LoVo (cell line): ENCODE measurements at places on chromosomes 7 and 10.

GRCh38 chr7:17467386-17467945 is 169.0 kb downstream of the AHR start:
- DNase-seq = no peak

- DNase-seq = peak; percentile 49
Measured at GRCh38 chr7:115851291-115851690, 179.3 kb downstream of the TFEC start.

DNA sequence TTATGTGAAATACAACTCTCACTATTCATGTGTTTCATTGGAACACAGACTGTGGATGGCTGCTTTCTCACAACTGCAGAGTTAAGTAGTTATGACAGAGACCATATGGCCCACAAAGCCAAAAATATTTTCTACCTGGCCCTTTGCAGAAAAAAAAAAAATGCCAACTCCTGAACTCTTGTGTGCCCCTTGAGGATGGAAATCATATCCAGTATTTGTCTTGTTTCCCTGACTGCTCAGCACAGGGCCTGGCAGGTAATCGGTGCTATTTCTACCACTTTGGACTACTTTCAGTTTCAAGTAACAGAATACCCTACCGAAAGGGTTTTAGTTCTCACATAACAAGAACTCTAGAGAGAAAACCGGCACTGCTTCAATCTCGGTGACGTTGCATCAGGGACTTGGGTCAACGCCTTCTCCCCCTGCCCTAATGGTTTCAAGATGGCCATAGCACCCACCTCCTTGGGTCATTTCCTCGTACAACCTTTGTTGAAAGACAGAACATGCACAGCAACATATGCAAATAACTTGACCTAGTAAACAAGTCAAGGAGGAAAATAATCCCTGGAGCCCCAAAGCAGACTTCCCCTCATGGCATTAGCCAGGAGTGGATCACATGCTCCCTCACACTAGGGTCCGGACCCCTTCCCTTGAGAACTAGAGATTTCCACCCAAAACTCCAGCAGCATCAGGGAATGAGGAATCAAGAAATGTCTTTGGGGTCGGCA is 11.8 kb upstream of the GPNMB start:
- peak; percentile 11 for DNase-seq

DNA sequence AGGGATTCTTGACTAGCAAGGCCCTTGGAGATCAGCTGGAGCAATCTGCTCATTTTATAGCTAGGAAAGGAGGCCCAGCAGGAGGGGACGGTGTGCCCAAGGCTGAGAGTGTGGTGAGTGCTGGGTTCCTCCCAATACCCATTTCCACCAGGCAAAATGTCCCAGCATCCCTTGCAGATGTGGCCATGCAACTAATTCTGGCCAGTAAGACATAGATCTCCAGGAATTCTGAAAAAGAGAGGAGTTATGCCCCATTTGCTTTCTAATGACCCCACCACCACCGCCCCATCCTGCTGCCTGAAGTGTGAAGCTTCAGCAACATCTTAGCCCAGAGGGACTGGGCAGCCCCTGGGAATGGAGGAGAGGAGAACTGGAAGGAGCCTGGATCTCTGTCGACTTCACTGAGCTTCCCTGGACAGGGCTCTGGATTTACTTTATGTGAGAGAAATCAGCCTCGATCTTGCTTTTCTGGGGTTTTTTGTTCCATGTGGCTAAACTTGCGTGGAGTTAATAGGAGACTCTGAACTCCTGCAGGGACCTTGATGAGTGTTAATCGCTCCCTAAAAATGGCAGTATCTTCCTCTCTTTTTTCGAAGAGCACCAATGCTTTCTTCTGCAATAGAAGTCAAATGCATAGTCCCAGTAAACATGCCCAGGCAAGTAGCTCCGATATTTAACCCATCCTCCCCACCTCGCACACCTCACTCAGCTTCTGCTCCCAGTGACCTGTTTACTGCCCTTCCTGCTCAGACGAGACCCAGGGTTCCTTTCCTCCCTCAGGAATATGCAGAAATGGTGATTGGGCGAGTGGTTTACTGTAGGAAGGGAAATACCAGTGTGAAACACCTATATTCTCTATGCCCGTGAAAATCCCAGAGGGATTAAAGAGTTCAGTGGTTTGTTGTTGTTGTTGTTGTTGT is 127.5 kb upstream of the GPR26 start:
- peak; percentile 11 for DNase-seq

GRCh38 chr10:35448687-35449662 is 112.7 kb downstream of the CCNY start:
- DNase-seq = peak; percentile 14

DNA sequence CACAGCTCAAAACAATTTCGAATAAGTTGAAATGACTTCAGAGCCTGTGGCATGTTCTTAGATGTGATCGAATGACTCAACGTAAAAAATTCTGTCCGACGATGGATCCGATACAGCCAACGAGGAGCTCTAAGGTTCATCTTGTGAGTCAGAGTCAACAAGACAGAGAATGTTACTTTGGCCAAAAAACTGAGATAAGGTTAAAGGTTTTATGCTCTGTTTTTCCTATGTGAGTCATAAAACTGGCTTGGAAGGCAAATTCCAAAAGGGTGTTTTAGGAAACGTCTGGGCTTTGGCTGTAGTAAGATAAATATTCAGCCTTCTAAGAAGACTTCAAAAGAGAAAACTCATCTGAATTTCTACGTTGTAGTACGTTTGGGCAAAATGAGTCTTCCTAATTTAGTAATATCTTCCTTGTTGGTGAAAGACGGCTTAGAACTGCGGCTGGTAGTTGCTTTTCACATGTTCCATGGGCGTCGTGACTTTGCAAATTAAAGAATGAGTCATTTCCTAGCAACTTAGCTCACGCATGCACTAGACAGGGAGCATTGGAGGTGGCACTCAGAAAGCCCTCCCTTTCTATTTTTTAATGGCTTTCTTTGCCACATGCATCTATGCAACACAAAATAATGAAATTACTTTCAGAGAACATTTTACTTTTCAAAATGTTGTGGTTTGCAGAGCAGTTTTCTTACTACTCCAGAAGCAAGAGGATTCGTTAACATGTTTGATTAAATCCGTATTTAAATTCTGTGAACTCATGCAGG is 28.2 kb downstream of the PFKP start:
- peak; percentile 89 for DNase-seq

- DNase-seq = no peak
Measured at GRCh38 chr7:90312745-90313144, 8.4 kb downstream of the FAM237B start.

DNA sequence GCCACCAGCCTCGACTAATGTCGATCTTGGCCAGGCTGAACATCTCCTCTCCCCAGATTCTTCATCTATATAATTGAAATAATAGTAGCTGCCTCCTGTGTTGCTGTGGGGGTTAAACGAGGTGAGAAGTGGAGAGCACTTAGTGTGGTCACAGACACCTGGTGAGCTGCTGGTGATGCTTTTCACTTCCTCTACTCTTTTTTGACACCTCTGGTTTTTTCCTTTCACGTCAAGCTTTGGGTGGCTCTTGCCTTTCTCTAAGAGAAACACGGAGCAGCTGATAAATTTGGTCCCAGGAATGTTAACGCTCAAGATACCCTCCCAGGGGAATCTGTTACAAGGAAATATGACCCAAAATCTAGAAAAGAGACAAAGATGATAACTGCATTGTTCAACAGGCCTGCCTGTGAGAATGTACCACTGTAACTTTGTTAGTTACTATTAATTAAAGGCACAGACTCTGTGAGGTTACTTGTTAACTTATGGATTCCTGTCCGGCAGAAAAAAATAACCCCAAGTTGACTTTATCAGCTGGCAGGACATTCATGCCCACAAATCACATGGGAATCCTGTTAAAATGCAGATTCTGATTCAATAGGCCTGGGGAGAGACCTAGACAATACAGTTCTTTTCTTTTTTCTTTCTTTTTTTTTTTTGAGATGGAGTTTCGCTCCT is 9.5 kb upstream of the NPFFR1 start:
- no peak for DNase-seq

DNA sequence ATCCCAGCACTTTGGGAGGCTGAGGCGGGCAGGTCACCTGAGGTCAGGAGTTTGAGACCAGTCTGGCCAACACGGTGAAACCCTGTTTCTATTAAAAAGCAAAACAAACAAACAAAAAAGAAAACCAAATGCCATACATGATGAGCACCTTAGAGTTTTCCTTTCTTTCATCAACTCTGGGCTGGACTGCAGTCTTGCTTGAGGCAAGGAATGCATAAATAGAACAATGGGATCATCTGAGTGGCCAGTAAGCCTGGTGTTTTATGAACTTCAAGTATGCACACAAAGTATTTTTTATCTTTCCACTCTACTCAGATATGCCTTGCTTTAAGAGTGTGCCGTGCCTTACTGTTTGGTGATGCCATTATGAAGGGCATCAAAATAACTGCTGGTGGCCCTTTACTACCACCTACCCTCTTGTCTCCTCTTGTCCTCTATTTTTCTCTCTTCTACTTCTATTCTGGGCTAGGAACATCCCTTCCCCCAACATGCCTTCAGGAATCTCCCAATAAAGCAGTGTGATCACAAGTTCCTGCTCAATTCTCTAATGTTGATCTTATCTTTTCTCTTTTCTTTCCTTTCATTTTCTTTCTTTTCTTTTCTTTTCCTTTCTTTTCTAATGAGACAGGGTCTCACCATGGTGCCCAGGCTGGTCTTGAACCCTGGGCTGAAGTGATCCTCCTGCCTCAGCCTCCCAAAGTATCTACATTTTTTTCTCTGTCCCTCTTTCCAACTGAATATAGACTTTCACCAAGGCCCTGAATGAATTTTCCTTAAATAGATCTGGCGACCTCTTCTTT is 10.2 kb downstream of the SCD start:
- DNase-seq = no peak

- DNase-seq = no peak
Measured at GRCh38 chr10:91049296-91049987, 128.6 kb upstream of the ANKRD1 start.

DNA sequence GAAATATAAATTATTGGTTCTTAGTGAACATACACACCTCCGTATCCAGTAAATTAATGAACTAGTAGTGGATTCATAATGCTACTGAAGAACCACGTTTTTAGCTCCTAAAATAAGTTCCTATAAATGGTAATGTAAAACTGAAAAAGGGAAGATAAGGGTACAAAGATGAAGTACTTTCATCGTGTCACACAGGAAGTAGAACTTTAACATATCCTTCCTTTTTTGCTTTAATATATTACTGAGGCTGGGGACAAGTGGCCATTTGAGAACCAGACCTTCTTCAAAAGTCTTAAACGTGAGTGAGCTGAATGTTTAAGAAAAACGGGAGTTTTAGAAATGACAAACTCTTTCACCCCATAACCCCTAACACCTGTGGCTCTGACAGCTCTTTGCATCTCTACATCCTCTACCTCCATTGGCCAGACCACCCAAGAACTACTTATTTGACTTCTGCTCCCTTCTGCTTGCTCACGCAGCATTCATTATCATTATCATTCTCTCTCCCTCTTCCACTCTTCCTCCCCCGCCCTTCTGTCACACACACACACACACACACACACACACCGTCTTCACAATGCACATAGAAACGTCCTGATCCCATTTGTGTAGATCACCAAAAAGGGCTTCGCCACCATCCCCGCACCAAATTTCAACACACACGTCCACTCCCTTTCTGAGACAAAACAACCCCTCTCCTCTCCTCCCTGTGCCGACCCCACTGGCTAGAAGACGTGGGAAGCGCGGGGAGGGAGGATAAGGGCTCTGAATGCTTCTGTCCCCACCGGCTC is 677 bp downstream of the SKAP2 start:
- DNase-seq = no peak

- DNase-seq = no peak
Measured at GRCh38 chr10:30758338-30758737, 128.8 kb upstream of the LYZL2 start.

DNA sequence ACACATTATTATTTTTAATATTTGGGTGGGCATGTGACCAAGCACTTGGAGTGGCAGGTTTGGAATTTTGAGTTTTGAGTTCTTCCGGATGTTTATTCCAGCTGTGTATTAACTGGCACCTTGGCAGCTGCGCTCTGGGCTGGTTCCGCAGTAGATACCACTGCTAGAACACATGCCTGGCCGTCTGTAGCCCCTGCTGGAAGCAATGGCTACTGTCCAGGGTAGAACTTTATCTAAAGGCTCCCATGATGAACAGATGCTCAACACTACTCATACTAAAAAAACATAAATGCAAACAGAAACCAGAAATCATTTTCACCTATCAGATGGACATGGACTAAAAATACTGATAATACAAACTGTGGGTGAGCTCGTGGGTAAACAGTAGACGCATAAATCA is 19.4 kb upstream of the SH3PXD2A start:
- no peak for DNase-seq

- no peak for DNase-seq
Measured at GRCh38 chr7:81492240-81492639, 277.6 kb downstream of the HGF start.

DNA sequence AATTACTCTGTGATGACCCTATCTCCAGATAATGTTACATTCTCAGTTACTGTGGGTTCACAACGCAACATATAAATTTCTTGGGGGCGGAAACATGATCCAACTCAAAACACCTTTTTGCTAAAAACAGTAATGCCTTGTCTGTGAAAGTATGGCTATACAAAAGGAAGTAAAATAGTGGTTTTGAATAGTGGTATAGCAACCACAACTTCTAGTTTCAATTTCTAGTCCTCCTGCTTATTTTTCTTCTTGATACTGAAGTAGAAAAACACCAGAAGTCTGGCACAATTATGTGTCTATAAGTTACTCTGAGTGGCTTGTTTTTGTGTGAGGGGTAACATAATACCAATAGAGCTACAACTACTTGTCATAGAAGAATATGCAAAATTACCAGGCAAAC is 21.5 kb upstream of the ZNF800 start:
- no peak for DNase-seq

GRCh38 chr10:1173091-1173490 is 116.9 kb downstream of the WDR37 start:
- no peak for DNase-seq

GRCh38 chr7:2633538-2634266 is 1.9 kb downstream of the TTYH3 start:
- no peak for DNase-seq

DNA sequence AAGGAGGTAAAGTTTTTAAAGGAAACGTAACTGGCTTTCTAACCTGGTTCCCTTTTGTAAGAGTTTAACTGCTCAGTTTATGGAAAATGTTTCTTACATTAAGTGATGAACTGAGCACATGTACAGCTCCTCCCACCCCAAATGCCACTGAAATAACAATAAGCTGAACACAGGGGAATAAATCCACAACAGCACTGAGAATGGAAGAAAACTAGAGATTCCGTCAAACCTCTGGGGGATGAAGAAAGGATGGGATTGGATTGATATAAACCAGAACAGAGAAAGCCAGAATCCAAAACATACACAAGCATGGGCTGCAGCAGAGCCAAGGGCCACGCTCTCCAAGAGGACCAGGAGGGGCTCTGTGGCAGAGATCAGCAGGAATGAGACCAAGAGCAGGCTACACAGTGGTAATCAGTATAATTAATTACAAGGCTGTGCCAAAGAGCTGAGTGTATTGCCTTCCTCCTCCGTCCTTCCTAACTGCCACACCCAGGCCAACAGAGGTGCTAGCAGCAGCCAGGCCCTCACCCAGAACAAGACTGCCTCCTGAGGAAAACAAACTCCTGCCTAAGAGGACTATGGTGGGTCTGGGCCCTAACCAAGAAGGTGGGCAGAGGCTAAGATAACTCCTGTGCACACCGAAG is 73.9 kb downstream of the KIAA1549 start:
- DNase-seq = no peak

GRCh38 chr7:71842381-71842780 is 569.8 kb downstream of the CALN1 start:
- DNase-seq = no peak
